ENCODE measurements at places on chromosomes 5 and 9.

DNA sequence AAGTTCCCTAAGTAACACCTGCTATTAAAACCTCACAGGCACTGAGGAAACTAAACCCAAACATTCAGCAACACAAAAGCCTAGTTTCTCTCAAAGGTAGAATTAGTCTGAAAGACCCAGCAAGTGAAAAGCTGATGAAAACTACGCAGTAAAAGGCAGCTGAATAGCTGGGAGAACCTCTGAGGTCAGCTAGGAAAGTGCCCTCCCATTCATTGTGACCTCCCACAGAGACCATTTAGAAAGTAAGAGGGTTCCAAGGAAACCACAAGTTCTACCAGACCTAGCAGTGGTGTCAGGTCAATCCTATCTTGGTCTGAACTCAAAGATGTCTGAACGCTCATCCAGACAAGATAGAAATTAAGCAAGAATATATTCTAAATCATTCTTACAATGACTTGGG, 144.7 kb downstream of the SSBP2 start:
- DNase-seq = no peak

DNA sequence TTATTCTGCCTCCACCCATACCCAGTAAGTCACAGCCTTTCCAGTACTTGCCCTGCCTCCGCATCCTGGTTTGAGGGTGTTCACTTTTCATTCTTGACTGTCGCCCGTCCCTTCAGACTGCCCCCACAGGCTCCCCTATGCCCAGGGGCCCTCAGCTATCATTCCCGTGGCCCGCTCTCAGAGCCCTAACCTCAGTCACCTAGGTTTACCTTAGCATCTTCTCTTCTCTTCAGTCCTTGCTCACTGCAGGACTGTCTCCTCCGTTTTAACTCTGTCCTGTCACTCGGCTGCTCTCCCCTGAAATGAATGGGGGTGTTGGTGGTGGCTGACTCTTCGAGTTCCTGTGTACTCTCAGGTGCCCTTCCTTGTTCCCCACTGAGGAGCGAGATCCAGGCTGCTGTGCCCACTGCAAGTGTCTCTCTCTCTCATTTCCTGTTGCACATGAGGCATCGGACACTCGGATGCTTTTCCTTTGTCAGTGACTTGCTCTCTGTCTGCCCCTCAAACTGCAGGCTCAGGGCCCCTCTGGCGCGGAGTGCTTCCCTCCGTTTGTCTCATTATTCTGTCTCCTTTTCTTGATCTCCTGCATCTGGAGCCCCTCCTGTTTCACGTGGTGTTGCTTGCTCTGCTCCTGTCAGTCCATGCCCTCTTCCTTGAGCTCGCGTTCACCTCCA, 89.8 kb downstream of the CACNA1B start:
- no peak for DNase-seq

DNA sequence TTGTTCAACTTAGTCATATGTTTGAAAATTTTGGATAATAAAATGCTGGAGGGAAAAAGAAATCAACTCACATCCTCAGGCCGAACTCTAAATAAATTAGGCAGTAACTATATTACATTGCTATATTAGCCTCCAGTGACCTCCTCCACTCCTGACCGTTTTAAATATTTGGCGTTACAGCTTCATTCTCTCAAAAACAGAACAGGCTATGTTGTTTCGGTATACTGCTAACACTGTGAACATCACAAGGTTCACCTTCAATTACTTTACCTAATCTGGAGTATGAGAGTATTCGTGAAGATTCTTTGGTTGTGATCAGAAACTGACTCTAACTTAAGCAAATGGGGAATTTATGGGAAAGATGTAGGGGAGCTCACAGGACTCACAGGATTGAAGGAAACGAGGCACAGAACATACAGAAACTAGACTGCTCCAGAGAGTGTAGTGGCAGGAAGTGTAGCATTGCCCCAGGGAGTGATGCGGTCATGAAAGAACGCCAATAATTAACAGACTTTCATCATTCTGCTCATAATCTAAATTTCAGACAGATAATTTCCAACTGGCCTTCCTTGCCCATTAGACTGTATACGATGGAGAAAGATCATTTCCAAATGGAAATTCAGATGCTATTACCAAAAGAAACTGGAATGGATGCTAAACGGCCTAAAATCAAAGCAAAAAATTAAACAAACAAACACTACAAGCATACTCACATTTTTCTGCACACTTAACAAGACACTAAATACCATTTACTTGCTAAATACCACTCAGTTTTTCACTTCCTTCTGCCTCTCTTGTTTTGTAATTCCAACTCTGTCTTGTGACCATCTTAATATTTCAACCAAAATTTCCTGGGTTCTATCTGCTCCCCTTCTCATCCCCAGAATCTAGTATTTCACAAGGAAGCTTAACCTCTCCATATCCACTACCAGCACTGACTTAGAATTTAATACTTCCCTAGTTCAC, 110.1 kb upstream of the LPAR1 start:
- DNase-seq = no peak

- DNase-seq = no peak
These were observed 19.0 kb downstream of the NACC2 start for GRCh38 chr9:136075881-136076678.

GRCh38 chr5:54317511-54318260, 7.3 kb upstream of the ARL15 start:
- DNase-seq = no peak

- DNase-seq = no peak
These were observed 956 bp downstream of the ZNF189 start for GRCh38 chr9:101399643-101399970.

- no peak for DNase-seq
These were observed 779.1 kb downstream of the NR2F1-AS1 start for GRCh38 chr5:92801911-92802310.

GRCh38 chr9:95494416-95495371, 22.1 kb downstream of the PTCH1 start:
- peak; percentile 64 for DNase-seq

- no peak for DNase-seq
These were observed 230.9 kb downstream of the NTRK2 start for GRCh38 chr9:84900421-84900820.

DNA sequence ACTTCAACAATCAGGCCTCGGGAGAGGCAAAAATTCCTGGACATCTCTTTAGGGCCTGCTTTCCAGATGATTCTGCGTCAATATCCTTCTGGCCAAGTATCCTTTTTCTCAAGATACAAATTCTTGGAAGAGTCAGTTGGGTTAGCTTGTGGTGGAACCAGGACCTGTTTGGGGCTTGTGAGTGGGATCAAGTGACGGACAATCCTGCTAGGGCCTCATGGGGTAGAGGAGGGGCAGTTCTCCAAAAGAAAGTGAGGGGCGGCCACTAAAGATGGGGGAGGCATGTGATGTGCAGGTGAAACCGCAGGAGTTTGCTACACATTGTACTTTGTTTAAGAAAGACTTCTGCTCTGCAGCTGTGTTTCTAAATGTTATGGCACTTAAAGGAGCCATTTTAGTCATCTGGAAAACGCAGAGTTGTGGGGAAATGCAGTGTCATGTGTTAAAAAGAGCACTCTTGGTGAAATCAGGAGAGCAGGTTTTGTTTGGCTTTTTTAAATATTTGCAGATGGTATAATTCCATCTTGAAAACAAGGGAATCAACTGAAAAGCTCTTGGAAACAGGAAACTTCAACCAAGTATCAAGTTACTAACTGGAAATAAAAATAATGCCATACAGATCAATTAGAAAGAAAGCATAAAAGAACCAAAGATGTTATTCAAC, 27.4 kb upstream of the GSN start:
- no peak for DNase-seq

GRCh38 chr5:96259151-96259772, 173.8 kb downstream of the PCSK1 start:
- DNase-seq = no peak

DNA sequence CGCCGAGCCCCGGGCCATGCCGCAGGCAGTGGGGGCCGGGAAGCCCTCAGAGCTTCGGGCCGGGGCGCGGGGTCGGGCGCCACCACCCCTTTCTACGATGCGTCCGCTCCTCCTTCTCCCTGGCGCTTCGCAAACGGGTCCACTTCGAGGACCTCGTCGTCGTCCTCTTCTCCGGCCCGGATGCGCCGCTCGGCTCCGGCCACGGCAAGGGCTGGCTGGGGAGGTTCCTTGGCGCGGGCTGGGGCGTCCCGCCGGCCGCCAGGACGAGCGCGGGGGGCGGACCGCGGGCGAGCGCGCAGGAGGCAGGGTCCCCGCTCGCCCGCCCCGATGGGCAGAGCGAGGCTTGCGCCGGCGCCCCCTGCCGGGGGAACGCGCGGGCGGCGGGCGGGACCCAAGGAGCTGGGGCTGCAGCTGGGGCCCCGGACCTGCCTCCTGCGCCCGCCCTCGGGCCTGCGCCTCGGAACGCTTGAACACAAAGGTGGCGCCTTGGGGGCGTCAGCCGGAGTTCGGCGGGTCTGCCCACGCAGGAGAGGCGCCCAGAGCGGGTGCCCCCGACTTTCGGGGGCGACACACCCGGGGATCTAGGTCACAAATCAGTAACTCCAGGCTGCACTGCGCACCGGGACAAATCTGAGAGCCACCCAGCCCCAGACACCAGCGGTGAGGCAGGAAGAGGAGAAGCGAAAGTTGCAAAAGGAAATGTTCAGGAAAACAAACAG, at the start of gene ROR2:
Gene ROR2 (minus strand): TSS at position 283 of the 719 bp plus-strand sequence.
- no peak for DNase-seq

DNA sequence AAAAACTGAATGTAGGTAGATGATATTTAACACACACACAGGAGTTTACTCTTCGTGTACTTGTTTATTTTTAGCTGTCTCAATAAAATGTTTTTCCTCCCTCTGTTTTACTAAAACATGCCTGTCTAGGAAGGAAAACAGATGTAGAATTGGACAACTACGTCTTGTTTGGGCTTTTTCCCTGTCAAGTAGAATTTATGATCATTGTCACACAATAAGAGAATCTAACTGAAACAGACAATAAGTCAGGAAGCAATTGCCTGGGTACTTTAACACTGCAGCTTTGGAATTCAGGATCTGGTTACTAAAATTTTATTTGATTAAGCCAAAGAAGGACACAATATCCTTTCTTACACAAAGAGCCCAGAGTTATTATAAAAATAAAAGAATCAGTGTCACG, 164.2 kb downstream of the ZDHHC21 start:
- no peak for DNase-seq

DNA sequence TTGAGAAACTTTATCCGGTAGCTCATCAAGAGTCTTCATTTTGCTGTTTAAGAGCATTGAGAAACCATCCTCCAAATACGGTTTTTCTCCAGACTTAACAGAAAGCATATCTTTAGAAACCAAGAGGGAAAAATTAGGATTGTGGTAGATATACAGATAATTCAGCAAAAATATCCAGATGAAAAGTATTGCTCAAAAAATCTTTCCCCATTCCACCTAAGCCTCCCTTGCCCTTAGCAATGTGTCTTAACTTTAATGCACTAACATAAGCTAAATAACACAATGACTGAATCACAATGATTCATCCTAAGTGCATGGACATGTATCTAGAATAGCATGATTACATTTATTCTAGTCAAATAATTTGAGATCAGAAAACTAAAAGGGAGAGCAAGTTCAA, 130.3 kb upstream of the TARS1 start:
- no peak for DNase-seq

GRCh38 chr5:158780656-158781237, 319.0 kb downstream of the EBF1 start:
- DNase-seq = no peak

DNA sequence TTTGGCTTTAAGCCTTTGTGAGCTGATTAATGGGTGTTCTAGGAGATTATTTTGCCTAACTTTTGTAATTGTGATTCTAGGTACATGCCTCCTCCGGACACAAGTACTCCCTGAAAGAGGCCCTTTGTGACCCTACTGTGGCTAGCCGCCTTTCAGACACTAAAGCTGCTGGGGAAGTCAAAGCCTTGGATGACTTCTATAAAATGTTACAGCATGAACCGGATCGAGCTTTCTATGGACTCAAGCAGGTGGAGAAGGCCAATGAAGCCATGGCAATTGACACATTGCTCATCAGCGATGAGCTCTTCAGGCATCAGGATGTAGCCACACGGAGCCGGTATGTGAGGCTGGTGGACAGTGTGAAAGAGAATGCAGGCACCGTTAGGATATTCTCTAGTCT, 13.6 kb downstream of the ITGA1 start:
- no peak for DNase-seq
